ENCODE measurements at places on chromosomes 2 and 18.

- H3K4me1 ChIP-seq: no peaks in the 10 kb centered on the region
- H3K27ac ChIP-seq: no peak overlapping the region
- H3K36me3 ChIP-seq: no peaks in the 10 kb centered on the region
- no peak for DNase-seq
- peaks cover 22% of the 10 kb centered on the region for H3K27me3 ChIP-seq
These were observed 32.0 kb upstream of the GPR55 start for GRCh38 chr2:230956827-230957755.

DNA sequence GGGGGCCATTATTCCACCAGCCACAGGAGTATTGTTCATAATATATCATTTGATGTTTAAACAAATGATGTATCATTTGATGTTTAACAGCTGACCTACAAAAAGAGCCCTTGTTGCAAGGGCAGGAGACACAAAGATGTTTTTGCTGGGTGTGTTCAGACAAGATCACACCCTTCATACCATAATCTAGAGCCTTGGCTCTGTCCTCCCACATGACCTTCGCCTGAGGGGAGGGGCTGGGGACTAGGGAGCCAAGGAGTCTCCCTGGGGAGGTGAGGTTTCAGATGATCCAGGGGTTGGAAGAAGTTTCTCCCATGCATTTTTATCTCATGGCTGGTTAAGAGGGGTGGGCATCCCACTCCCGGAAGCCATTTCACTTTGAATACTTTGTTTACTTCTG is 33.5 kb downstream of the CDC42EP3 start:
- H3K36me3 ChIP-seq: peaks cover under 1% of the 10 kb centered on the region
- DNase-seq: no peak
- H3K27me3 ChIP-seq: no peaks in the 10 kb centered on the region
- no peak overlapping the region for H3K4me3 ChIP-seq

DNA sequence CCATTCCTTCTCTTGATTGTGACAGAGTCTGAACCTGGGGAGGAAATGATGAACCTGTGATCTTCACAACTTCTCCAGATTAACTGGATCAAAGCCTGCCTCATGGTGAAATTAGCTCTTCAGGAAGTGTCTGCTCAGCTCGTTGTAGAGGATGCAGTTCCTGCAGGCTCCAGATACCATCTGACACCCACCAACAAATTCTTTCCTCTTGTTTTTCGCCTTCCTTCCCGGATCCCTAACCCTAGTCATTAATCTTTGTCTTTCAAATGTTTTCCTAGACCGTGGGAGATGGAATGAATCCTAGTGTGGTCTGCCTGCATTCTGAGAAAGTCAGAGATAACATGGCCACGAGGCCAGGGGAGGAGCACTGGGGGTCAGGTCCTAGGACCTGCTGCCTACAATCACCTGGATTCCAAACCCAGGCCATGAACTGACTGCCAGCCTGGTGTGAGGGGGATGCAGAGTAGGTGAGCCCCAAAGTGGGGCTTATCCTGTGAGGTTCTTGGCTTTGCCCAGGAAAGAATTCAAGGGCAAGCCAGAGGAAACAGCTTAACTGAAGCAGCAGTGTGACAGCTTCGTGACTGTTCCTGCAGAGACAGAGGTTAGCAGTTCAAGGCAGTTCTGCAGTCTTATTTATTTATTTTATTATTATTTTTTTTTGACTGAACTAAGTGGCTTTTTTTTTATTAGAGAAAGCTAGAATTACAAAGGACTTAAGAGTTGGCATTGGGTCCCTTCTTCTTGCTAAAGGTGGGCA is 67.8 kb downstream of the DIPK1C start:
- H3K27me3 ChIP-seq: no peaks in the 10 kb centered on the region
- no peak overlapping the region for H3K4me3 ChIP-seq
- no peaks in the 10 kb centered on the region for H3K4me1 ChIP-seq
- no peak for DNase-seq

- peaks cover 17% of the 10 kb centered on the region for H3K36me3 ChIP-seq
- H3K27me3 ChIP-seq: no peaks in the 10 kb centered on the region
- DNase-seq: no peak
- no peaks in the 10 kb centered on the region for H3K4me1 ChIP-seq
- H3K27ac ChIP-seq: no peak overlapping the region
These were observed 97.5 kb downstream of the ATP9B start for GRCh38 chr18:79166702-79167101.

- H3K27me3 ChIP-seq: no peaks in the 10 kb centered on the region
- no peak overlapping the region for H3K4me3 ChIP-seq
- no peak overlapping the region for H3K27ac ChIP-seq
- DNase-seq: no peak
These were observed 399.3 kb downstream of the LRATD1 start for GRCh38 chr2:15031745-15032240.

- no peak overlapping the region for H3K4me3 ChIP-seq
- no peaks in the 10 kb centered on the region for H3K36me3 ChIP-seq
- no peaks in the 10 kb centered on the region for H3K27me3 ChIP-seq
- peaks cover 25% of the 10 kb centered on the region for H3K4me1 ChIP-seq
- no peak for DNase-seq
These were observed 90.6 kb upstream of the TAF1B start for GRCh38 chr2:9752441-9753275.

- peak overlapping the region; percentile 39 for H3K4me3 ChIP-seq
- no peaks in the 10 kb centered on the region for H3K36me3 ChIP-seq
- peaks cover 95% of the 10 kb centered on the region for H3K27me3 ChIP-seq
- no peak overlapping the region for H3K27ac ChIP-seq
These were observed 677 bp downstream of the GAD1 start for GRCh38 chr2:170817093-170818035.

- H3K36me3 ChIP-seq: no peaks in the 10 kb centered on the region
- H3K4me3 ChIP-seq: no peak overlapping the region
- no peaks in the 10 kb centered on the region for H3K4me1 ChIP-seq
- no peak overlapping the region for H3K27ac ChIP-seq
These were observed 14.5 kb upstream of the C2orf69 start for GRCh38 chr2:199896617-199897016.

All from upper lobe of right lung (tissue), 1 donor.